ENCODE measurements at places on chromosomes 1 and 21.

DNA sequence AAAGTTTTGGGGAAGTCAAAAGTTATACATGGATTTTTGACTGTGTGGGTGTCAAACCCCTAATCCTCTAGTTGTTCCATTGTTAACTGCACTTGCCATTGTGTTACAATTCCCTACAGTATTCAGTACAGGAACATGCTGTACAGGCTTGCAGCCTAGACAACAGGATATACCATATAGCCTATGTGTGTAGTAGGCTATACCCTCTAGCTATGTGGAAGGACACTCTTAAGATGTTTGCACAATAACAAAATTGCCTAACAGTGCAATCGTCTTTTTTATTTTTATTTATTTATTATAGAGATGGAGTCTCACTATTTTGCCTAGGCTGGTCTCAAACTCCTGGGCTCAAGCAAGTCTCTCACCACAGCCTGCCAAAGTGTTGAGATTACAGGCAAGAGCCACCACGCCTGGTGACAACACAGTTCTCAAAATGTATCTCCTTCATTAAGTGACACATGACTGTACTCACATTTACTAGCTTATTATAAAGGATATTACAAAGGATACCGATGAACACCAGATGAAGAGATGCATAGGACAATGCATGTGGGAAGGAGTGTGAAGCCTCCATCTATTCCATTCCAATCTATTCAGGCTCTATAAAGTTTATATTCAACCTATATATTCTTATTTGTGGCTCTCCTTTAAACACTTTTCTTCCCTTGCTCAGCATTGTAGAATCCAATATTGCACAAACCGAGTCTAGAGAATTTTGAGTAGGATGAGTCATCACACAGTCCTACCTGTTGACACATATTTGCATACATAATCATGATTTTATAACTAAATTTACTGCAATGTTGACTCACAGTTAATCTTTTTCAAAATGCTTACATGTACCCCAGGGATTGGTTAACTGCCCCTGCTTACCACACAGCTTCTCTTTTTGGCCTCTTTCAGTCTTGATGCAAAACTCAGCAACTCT lies 28.4 kb upstream of the CEP350 start:
- no peak for DNase-seq

GRCh38 chr1:90902672-90903071 lies 119.2 kb downstream of the ZNF644 start:
- no peak for DNase-seq

- DNase-seq: no peak
Observed at GRCh38 chr1:242690849-242691609, 166.5 kb upstream of the PLD5 start.

- no peak for DNase-seq
Observed at GRCh38 chr21:25885880-25886279, 151.1 kb downstream of the GABPA start.

- no peak for DNase-seq
Observed at GRCh38 chr1:30708361-30708728, 15.0 kb downstream of the MATN1 start.

GRCh38 chr21:27152996-27153395 lies 186.1 kb upstream of the ADAMTS5 start:
- no peak for DNase-seq

DNA sequence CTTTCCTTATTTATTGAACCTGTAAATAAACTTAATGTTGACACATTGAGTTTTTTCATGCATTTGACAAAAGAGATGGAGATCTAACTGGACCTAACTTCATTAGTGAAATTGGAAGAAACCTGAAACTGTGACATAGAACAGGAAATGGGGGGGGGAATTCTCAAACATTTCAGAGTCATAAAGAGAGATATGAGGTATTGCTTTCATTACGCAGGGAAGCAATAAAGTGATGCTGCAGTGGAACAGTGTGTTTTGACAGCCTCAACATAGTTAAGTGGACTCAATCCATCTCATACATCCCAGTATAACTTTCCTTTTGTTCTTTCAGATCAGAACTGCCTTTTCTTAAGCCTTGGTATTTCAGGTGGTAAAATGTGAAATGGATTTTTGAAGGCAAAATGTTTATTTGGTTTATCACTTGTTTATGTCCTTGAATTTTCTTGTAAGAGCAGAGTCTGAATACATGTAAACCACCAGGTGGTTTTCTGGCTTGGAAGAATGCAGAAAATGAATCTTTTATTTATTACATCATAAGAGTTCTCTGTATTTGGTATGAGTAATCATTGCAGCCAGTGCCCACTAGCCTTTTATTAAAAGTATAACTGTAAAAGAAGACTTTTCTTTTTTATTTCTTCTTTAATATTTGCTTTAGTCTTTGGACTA lies 132.5 kb downstream of the ZNF326 start:
- DNase-seq: no peak

GRCh38 chr1:89673251-89673650 lies 40.3 kb downstream of the LRRC8C start:
- no peak for DNase-seq

DNA sequence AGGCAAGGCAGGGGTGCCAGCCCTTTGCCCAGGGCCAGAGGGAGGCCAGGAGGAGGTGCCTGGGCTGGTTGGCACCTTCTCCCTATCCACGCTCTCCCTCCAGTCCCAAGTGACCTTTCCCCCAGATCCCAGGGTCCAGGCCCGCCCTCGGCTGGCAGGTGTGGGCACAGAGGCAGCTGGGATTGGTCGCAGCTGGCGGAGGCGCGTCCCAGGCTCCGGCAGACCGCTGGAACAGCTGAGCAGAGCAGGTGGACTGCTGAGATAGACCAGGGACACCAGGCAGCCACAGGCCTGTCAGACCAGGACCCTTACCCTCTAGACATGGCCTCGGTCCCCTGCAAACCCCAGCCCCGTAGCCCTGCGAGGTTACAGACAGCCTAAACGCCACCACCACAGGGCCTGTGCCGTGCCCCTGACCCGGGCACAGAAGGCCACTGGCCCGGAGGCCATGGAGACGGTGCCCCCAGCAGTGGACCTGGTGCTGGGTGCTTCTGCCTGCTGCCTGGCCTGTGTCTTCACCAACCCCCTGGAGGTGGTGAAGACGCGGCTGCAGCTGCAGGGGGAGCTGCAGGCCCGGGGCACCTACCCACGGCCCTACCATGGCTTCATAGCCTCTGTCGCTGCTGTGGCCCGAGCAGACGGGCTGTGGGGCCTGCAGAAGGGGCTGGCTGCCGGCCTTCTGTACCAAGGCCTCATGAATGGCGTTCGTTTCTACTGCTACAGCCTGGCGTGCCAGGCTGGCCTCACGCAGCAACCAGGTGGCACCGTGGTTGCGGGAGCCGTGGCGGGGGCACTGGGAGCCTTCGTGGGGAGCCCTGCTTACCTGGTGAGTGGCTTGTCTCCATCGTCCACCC lies at the start of gene SLC25A34:
SLC25A34 (plus strand) TSS at position 221 of the 854 bp plus-strand sequence; CDS start at position 449, 228 bp downstream.
- no peak for DNase-seq

GRCh38 chr21:35058058-35058457 lies 9.0 kb upstream of the RUNX1 start:
- no peak for DNase-seq

DNA sequence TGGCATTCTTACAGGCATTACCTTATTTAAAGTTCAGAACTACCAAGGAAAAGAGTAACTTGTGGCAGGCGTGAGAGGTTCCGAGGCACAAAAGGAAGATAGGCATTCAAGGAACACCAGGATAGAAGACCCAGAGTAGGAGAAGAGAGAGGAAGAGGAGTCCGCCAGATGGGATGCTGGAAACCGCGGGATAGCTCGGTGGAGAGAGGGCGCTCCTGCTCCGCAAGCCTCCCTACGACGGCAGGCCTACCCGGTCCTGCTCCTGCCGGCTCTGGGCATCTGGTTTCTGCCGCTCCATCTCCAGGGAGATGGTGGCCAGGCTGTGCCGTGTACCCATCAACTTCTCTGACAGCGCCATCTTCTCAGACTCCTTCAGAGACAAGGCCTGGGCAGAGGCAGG lies 5.4 kb upstream of the NBPF1 start:
- no peak for DNase-seq

- DNase-seq: no peak
Observed at GRCh38 chr1:57530206-57530910, 106.5 kb upstream of the DAB1 start.

GRCh38 chr1:147641695-147642592 lies 28.4 kb downstream of the ACP6 start:
- peak; percentile 5 for DNase-seq
